RCC 7860 (cell line): ENCODE measurements at places on chromosomes 1 and 21.

DNA sequence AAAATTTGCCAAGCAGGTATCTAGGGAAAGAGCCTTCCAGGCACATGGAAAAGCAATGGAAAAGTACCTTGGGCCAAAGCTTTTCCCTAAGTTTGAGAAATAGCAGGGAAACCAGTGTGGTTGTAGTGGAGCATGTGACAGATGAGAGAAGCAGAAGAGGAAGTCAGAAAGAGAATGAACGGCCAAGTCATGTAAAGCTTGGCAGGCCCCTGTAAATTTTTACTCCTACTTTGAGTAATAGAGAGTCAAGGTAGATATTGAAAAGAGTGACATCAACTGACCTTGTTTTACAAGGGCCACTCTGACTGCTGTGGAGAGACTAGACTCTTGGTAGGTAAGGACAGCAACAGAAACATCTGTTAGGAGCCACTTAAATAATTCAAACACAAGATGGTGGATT is 180.9 kb upstream of the PRMT6 start:
- DNase-seq, result no peak

- DNase-seq, result no peak
Measured at GRCh38 chr1:27547220-27548116, 56.5 kb downstream of the AHDC1 start.

- no peak for DNase-seq
Measured at GRCh38 chr1:184114818-184115398, 63.4 kb downstream of the TSEN15 start.

GRCh38 chr1:234686035-234686434 is 76.1 kb upstream of the IRF2BP2 start:
- no peak for DNase-seq

- no peak for DNase-seq
Measured at GRCh38 chr1:226625326-226625725, 76.8 kb downstream of the STUM start.

DNA sequence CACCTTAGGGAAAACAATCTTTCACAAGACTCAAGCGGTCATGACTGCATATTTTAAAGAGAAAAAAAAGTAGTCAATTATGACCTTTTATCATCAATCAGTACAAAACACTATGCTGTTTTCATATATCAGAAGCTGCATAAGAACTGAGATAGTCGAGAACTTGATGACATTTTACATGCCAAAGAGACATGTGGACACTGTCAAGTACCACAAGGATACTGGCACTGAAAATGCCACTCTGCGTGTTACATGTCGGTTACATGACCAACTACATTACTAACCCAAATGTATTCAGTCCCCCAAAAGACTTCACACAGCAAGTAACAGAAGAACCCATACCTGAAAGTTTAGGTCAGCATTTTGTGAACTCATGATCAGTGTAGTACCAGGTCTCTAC is 975.0 kb upstream of the ADGRL4 start:
- no peak for DNase-seq

DNA sequence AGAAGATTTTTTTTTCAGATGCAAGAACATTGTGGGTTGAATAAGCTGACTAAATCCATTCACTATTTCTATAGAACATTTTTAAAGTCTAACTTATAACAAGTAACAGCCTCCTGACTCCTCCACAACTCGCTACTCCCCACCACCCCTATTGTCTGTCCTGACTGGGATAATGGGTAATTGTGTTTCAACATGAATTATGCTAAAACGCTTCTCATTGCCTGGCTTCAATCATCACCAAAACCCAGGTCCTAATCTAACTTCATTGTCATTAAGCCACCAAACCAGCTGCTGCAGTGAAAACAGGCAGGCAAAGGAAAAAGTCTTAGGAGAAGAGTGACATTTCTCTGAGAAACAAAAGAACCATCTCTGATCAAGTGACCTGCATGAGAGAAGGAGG is 30.0 kb downstream of the TNR start:
- DNase-seq, result no peak
